ENCODE measurements at places on chromosomes 7 and 10.

GRCh38 chr7:21966271-21966670, 20.6 kb upstream of the CDCA7L start:
- DNase-seq = no peak

- DNase-seq = peak; percentile 29
These were observed 48.4 kb upstream of the FZD8 start for GRCh38 chr10:35690534-35690933.

DNA sequence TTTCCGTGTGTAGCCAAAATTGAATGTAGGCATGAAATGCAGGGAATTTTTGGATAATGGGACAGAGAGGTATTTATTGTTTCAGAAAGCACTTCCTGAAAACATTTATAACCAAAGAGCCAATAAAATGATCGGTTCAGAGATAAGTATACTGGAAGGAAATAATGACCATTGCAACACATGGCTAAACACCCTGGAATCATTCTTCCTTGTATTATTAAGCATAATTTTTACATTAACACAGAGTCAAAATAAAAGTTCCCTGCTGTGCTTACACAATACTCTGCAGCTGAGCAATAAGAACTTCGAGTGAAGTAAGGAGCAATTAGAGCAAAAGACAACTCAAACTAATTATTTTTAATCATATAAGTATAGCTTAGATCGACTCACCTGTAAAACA, 648.3 kb downstream of the TNS3 start:
- DNase-seq = no peak

DNA sequence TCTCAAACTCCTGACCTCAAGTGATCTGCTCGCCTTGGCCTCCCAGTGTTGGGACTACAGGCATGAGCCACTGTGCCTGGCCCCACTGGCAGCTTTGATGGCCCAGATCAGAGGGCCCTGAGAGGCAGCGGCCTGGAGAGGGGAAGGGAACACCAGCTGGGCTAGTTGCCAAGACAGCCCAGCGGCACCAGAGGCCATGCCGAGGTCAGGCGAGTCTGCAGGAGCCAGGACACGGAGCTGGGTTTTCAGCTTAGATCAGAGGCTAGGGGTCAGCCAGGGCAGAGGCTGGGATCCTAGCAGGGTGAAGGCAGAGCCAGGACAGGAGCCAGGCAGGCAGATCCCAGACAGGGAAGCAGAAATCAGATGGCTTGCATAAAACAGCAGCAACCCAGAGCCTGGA, 92.9 kb downstream of the MYL10 start:
- DNase-seq = no peak

- DNase-seq = no peak
These were observed 158.3 kb upstream of the IGFBP3 start for GRCh38 chr7:46079421-46079820.

GRCh38 chr7:140679186-140679585, 6.4 kb downstream of the ADCK2 start:
- no peak for DNase-seq

GRCh38 chr10:35434533-35434932, 98.2 kb downstream of the CCNY start:
- DNase-seq = no peak

- DNase-seq = no peak
These were observed 243.9 kb downstream of the REEP3 start for GRCh38 chr10:63765126-63765525.

GRCh38 chr7:19442016-19442785, 266.6 kb downstream of the POLR1F start:
- peak; percentile 8 for DNase-seq

- DNase-seq = peak; percentile 84
These were observed 36.6 kb downstream of the SRPK2 start for GRCh38 chr7:105352018-105352612.

DNA sequence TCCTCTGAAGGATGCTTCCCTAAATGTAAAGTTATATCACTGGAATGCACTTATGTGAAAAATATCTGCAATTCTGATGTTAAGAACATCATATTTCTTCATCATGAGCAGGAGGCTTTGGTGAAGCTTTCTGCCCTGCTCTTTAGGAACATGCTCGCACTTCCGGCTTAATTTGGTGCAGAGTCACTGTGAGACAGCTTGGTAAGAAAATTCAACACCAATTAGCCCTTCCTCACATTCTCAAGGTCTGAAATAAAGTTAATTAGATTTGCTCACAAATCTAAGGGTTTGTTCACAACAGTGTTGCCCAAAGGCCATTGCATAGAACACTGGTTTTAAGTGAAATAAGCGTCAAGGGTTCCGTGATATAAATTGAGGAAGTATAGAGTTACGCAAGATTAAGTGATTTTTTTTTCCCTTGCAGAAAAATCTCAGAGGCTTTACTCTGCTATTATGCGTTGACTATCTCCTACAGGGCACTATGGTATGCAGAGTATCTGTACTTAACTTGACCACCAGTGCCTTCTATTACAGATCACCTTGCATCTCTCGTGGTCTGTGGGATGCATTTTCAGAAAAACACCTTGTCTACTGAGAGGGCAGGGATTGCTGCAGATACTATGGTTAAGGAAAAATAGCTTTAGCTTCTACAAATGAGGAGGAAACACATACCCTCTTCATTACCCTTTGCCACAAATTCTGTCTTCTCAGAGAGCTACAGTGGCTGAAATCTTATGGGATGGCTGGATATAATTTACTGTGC, 953.9 kb downstream of the TYW1 start:
- no peak for DNase-seq

DNA sequence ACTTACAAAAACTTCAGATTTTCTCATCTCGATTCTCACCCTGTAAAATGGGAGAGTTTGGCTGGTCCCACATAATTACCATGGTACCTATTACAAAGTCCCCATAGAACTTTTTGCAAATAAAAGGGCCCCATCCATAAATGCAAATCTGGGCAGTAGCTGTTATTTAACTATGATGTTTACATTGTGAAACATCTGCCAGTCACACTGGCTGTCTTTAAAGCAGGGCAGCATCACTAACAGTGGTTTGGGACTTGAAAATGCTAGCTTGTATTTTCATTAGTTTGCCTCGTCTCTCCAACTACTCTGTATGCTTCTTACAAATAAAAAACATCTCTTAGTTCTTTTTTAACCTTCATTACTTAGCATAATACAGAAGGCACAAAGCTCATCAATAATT, 240.7 kb downstream of the FZD1 start:
- DNase-seq = no peak

Measured in tongue (tissue), 3 donors.